ENCODE measurements at places on chromosomes 12 and 14.

GRCh38 chr12:10247436-10248058 is 34.9 kb downstream of the GABARAPL1 start:
- no peak for DNase-seq

DNA sequence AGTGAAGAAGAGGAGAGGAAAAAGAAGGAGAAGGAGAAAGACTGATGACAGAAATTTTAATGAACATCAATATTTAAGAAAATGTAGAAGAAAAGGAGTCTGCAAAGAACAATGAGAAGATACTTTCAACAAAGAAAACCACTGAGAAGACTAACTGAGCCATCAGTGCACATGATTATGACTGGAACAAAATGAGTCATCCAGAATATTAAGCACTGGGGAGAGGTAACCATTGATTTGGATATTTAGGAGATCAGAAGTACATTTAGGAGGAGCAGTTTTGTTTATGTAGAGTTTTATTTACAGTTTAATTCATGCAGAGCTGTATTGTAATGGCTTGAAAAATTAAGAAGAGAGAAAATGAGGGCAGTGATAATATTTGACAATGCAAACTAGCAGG is 159.1 kb downstream of the C12orf50 start:
- DNase-seq, result no peak

GRCh38 chr14:22689199-22689598 is 45.0 kb upstream of the OR6J1 start:
- DNase-seq, result no peak

- no peak for DNase-seq
These were observed 25.9 kb downstream of the TMEM117 start for GRCh38 chr12:43861840-43862150.

DNA sequence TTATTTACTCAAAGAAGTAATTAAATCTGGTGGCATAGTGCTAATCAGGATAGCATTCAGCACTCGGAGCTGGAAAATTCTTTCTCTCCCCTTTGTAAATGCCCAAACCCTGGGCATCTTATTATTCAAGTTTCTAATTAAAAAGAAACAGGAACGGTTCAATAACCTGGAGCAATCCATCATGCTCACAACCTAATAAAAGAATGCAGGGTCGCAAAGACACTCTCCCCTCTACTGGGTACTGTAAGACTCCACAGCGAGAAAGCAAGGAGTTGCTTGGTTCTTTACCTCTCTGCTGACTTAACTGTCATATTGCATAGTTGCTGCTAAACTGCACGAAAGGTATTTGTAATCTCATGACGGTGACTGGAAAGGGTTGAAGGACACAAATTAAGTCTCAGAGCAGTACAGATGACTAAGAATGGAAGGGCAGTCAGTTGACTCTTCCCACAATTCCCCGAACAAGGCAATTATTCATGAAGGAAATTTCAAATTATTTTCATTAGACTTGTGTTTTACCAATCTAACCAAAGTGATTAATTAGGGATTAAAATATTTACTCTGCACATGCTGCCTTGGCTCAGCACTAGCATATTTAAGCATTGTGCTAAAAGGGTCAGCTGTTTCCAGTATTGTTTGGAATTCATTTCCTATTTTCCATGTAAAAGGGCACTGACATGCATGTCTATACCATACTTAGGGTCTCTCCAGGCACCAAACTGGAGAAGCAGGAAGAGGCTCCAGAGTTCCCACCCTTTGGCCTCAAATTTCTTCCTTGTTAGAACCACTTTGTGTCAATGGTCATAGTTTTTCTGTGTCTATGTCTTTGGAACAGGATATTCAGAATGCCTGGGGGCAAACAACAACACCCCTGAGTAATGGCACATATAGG is 182.2 kb downstream of the EXOC5 start:
- no peak for DNase-seq

- no peak for DNase-seq
These were observed 57.1 kb downstream of the ZDHHC17 start for GRCh38 chr12:76820888-76821482.

GRCh38 chr12:89140602-89141238 is 211.6 kb downstream of the DUSP6 start:
- no peak for DNase-seq

- DNase-seq, result no peak
These were observed 79.4 kb upstream of the HIF1A start for GRCh38 chr14:61615743-61616523.

DNA sequence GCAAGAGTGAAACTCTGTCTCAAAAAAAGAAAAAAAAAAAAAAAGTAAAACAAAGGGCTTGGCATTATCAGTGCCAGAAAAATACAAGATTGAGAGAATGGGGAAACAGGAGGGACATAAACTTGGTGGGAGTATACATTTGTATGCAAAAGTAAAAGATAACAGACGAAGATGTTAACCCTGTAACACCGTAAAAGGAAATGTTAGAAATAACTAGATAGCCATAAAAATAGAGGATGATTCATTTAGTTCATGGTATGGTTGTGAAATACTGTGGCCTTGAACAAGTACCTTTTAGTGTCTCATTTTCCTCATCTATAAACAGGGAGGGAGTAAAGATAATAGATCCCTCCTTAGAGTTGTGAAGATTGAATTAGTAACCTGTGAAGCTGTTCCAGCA is 33.3 kb downstream of the ATP2A2 start:
- DNase-seq, result no peak

DNA sequence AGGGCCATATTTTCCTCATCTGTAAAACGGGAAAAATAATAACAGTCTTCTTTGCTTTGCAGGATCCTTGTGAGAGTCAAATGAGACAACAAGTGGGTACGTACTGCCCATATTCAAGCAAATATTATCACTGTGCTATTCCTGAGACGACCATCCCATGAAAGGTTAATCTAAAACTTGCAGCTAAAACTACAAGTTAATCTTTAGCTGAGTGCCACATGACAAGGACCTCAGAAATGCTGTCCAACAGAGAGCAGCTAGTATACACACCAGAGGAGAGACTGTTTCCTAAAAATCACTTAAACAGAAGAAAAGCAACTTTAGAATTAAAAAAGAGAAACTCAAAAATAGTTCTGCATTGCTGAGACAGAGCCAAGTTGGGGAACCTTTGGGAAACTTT is 162.7 kb upstream of the TMTC2 start:
- DNase-seq, result no peak

Data from naive thymus-derived CD8-positive, alpha-beta T cell (primary cell).